ENCODE measurements at places on chromosomes 5 and 9.

GRCh38 chr9:87818308-87818707 is 64.4 kb upstream of the SPATA31E1 start:
- DNase-seq: no peak

- DNase-seq: no peak
Measured at GRCh38 chr9:121354141-121354540, 15.9 kb downstream of the STOM start.

DNA sequence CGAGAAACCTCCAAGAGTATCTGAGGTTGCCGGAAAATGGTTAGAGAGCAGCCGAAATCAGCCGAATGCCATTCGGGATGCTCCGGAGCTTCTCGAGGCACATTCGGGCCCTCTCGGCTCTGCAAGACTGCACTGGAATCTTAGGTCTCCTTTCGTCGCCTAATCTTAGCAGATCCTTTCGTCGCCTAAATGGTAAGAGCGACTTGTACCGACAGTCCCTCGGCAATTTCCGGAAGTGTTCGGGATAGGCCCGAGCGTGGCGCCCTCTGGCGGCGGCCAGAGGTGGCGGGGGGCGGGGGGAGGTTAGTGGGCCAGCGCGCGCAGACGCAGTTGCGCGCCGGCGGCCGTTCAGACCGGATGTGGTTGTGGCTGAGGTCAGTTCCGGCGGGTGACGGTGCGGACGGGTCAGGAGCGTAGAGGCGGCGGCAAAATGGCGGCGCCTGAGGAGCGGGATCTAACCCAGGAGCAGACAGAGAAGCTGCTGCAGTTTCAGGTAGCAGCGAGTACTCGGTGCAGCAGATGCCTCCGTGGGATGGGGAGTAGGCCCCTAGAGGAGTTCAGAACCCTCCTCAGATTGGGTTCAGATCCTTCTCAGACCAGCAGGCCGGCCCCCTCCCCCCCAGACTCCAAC is at the start of gene FAF2:
TSS of gene FAF2 (plus strand) at position 408 of the 631 bp plus-strand sequence. CDS start at position 431, 23 bp downstream.
- DNase-seq: peak; percentile 94

GRCh38 chr5:8473016-8473415 is 604.1 kb downstream of the MTRR start:
- DNase-seq: no peak

- no peak for DNase-seq
Measured at GRCh38 chr9:113598883-113599282, 135.4 kb downstream of the RGS3 start.

DNA sequence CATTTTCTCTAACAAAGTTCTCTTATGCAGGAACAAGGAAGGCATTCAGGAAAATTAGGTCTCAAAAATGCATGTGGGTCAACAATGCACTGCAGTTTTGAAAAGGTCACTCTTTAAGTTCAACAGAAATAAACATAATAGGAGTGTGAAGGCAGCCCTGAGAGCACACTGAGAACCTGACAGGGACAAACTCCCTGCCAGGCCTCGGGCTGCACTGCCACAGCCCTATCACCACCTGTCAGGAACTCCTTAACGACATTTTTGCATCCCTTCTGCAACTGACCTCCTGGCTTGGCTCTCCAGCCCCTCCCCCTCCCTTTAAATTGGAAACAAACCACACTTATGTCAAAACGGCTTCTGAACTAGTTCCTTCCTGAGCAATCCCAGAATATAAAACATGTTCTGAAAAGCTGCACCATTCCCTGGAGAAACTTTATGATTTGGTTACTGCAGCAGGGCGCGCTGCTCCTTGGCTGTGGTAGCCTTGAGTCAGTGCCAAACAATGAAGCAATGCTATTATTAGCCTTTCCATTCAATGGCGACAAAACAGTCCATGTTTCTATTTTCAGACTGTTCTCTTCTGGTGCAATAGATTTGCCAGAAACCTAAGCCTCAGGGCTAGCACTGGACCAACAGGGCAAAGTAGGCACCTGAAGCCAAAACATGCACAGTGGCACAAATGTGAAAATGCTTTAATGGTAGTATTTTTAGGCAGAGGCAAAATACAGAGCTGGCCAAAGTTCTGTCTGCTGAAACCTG is 160.1 kb upstream of the ZNF608 start:
- DNase-seq: no peak

Measured in T-helper 1 cell (primary cell).